Muscle of back (tissue), 13 donors: ENCODE measurements at places on chromosomes 16 and 17. TPM values are rescaled to one million over a fixed set of nuclear protein-coding genes. Genes with fewer than 3 reads are reported as not detected.
A peak's percentile ranks its signal among the peaks of the same experiment; 100 is the strongest.

DNA sequence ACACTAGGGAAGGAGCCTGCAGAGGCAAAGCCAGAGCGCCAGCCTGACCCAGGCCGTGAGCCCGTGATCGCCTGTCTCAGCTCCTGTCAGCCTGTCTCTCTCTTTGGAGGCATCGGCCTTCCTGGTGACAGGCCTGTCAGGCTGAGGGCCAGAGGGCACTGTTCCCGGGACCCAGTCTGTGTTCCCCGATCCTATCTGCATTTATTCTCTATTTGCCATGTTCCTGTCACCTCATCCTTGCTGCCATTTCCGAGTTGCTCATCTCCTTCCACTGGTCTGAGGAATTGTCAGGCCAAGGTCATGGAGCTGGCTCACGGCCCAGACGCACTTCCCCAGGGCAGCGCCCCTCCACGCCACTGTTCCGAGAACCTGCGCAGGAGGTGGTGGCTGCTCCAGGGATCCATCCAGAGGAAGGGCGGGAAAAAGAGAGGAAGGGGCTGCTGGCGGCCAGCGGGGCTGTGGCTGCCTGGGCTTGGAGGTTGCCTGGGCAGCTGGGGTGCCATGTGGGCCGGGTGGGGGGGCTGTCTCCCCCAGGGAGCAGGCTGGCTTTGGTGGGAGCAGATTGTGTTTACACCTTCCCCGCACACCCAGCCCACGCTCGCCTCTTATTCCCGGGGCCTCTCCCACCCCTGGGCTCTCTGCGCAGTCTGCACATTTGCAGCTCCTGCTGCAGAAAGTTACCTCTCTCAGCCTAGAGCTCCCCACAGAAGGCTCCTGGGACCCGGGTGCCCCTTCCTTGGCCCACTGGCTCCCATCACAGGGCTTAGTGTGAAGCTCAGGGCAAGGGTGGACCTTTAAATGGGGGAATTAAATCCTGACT lies 4.9 kb downstream of the PRCD start:
- DNase-seq, result no peak

DNA sequence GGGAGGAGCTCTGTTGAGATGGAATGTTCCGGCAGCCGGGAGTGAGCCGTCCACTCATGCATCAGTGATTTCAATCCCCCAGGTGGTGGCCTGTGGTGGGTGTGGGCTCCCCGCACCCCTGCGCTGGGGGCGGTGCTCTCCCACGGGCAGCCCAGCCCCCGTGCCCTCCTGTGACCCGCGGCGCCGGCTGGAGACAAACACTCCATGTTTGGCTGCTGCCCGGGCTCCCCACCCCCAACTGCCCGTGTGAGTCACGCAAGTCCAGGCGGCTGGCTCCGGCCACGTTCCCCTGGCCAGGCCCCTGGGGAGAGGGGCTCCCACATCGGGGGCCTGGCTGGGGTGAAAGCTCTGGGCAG lies 29.4 kb downstream of the CACNA1H start:
- DNase-seq, result peak; percentile 50

SNX20 gene
- 1.2 TPM for polyA plus RNA-seq

OR3A3 gene
- polyA plus RNA-seq, result not detected
